H9 (cell line): ENCODE measurements at places on chromosomes 16 and 17.

GRCh38 chr17:3603119-3603869 lies 5.9 kb downstream of the TRPV1 start:
- H3K4me1 ChIP-seq = no peaks in the 10 kb centered on the region
- no peak overlapping the region for H3K27ac ChIP-seq
- H3K4me3 ChIP-seq = no peak overlapping the region
- peaks cover 2% of the 10 kb centered on the region; the same call in 2 of the 3 replicates for H3K36me3 ChIP-seq

- no peaks in the 10 kb centered on the region for H3K36me3 ChIP-seq
- no peak for DNase-seq
- H3K27me3 ChIP-seq = no peaks in the 10 kb centered on the region
- no peak overlapping the region for H3K27ac ChIP-seq
- no peak overlapping the region for H3K4me3 ChIP-seq
These were observed 9.1 kb upstream of the SLC12A3 start for GRCh38 chr16:56855946-56856345.

GRCh38 chr17:38685491-38685890 lies 10.7 kb upstream of the EPOP start:
- no peak overlapping the region for H3K27ac ChIP-seq
- no peaks in the 10 kb centered on the region for H3K36me3 ChIP-seq
- H3K27me3 ChIP-seq = no peaks in the 10 kb centered on the region; the same call in 1 of the 2 replicates
- DNase-seq = peak; percentile 28

- H3K4me3 ChIP-seq = no peak overlapping the region
- H3K27ac ChIP-seq = no peak overlapping the region
- H3K4me1 ChIP-seq = 0 out of 2 replicates have a peak, but pooled peaks cover 3% of the 10 kb centered on the region
- no peaks in the 10 kb centered on the region for H3K27me3 ChIP-seq
- no peak for DNase-seq
- H3K36me3 ChIP-seq = peaks cover 24% of the 10 kb centered on the region
These were observed 9.3 kb downstream of the PGAP3 start for GRCh38 chr17:39678340-39679116.

- H3K27me3 ChIP-seq = no peaks in the 10 kb centered on the region
- DNase-seq = no peak
- no peak overlapping the region for H3K27ac ChIP-seq
- no peaks in the 10 kb centered on the region for H3K36me3 ChIP-seq
- H3K4me1 ChIP-seq = no peaks in the 10 kb centered on the region
- H3K4me3 ChIP-seq = no peak overlapping the region
These were observed 66.3 kb upstream of the DOC2B start for GRCh38 chr17:247767-248166.
